Ureter (tissue), 1 donor: ENCODE measurements at places on chromosomes 4 and X. TPM values are rescaled to one million over a fixed set of nuclear protein-coding genes. Genes with fewer than 3 reads are reported as not detected.

Gene DGKK
- not detected for total RNA-seq

Gene MTNR1A
- not detected for total RNA-seq

Gene OFD1
- 40.7 TPM for total RNA-seq

DNA sequence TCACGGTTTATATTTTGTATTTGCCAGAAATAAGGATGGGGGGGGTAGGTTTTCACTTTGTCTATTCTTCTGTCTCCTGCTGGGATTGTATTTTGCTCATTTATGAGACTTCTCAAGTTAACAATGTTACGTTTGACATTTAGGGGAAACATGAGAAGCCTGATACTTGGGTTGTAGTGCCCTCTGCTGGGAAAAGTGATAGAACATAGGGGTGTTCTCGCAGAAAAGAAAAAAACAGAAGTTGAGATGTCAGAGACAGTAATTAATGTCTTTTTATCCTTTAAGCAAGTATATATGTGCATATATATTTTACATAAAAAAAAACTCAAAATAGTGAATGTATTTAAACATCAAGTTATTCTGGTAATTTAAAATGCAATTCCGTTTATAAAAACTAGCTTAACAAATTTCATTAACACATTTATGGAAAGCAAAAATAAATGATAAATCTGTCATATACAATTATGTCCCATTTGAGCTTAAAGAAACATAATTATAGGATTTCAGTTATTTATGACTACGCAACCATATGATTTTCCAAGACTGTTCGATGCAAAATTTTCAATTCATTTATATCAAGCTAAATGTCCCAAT, 46.0 kb upstream of the TMPRSS11F start:
- DNase-seq: no peak

GRCh38 chrX:133989490-133989889, 4.1 kb upstream of the GPC3 start:
- no peak for DNase-seq

DNA sequence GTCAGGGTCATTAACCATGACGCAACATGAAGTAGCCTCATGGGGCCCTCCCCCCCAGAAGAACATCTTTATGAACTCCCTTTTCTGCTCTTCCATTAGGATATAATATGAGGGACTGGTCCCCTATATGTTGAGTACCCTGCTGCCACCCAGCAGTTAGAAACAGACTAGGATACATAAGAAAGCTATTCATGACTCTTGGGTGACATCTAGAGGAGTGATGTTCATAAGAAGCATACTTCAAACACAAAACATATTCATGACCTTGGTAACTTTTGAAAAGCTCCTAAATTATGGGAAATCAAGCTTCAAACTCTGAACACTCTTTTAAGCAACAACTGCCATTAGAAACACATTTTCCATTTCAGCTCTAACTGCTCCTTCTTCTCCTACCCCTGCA, 155.2 kb upstream of the SPIN4 start:
- no peak for DNase-seq

DNA sequence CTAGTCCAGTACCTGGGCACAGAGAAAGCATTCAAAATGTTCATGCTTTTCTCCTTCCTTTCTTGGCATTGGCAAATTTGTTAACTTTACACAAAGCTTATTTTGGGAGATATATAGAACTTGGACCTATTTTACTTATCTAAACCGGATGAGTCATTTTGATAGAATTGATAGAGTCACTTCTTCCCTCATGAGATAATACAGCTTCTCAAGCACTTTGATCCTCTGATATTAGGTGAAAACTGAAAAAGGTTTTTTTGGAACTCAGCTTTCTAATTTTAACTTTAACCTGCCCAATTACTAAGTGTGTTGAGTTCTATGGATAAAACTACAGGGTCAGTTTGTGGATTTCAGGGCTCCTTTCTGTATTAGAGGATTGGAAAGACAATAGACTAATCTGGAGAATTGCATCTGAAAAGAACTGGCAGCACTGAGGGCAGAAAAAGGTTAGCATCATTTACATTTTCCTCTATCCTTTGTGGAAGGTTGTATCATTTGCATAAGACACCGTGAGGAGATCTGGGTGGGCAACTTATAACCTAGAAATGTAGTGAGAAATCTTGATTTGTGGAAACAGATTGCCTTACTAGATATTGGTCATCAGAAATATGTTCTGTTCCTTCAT, 2.4 kb downstream of the WDR44 start:
- no peak for DNase-seq

DNA sequence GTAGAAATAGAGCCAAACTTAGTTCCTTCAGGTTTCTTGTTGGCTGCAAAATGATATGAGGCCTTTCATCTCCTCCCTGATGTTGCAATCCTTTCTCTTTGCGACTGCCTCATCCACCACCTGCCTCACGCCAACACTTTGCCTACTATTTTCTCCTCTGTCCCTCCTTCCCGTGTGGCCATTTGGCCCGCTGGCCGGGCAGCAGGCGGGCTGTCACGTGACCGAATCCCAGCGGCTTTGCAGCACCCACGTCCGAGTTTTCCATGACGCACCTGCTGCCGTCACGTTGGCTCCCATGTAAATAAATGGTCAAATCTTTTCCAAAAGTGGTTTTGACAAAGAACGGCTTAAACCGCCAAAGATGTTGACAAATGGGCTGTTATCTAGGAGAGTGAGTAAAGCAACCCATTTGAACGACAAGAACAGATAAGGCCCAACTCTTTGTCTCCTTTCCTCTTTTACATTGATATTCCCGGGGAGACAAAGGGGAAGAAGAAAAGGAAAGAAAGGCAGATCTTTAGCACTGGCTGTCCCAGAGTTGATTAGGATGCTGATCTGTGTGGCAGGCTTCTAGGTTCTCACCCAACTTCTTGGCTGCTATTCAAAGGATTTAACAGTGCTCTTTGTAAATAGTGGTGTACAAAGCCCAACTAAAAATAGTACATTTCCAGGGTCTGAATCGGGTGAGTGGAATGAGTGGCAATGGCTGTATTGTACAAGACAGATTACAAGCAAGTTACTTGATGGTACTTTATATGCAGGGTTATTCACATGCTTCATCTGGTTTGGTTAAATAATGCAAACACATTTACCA, 174.2 kb upstream of the JADE1 start:
- no peak for DNase-seq

DNA sequence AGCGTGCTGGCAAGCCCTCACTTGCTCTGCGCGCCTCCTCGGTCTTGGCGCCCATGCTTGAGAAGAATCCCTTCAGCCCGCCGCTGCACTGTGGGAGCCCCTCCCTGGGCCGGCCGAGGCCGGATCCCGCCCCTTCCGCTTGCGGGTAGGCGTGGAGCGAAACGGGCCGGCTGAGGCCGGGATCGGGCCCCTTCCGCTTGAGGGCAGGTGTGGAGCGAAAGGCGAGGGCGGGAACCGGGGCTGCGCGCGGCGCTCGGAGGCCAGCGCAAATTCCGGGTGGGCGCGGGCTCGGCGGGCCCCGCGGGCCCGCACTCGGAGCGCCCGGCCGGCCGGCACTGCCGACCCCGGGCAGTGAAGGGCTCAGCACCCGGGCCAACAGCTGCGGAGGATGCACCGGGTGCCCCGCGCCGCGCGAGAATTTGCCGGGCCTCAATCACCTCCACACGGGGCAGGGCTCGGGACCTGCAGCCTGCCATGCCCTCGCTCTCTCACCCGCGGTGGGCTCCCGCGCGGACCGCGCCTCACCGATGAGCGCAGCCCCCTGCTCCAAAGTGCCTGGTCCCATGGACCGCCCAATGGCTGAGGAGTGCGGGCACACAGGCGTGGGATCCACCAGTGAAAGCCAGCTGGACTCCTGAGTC, 58.1 kb upstream of the GBA3 start:
- DNase-seq: no peak

DNA sequence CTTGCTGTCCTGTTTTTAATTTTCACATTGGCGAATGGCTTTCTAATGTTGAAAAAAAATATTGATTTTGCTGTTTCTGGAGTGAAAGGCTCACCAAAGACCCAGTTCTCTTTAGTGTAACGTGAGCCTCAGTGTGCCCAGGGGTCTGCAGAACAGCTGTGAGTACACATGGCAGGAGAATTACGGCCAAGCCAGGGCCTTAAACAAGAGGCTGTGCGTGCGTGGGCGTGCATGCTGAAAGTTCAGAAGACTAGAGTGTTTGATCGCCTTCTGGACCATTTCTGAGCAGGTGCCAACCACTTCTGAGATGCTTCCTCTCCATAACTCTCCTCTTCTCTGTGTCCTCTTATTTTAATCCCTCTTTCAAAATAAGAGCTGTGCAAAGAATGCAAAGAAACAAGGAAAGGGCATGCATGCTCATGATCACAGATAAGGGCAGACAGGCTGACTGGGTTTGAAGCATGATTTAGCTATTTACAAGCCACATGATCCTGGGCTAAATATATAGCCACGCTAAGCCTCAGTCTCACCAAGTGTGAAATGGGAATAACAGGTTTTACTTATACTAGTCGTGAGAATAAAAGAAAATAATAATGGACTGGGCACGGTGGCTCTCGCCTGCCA, 9.9 kb downstream of the PHEX start:
- no peak for DNase-seq

- DNase-seq: peak; percentile 58
Measured at GRCh38 chrX:9885150-9885549, 82.0 kb upstream of the CLDN34 start.
